ENCODE measurements at places on chromosomes 16 and 17. TPM values are rescaled to one million over a fixed set of nuclear protein-coding genes. Genes with fewer than 3 reads are reported as not detected.

DNA sequence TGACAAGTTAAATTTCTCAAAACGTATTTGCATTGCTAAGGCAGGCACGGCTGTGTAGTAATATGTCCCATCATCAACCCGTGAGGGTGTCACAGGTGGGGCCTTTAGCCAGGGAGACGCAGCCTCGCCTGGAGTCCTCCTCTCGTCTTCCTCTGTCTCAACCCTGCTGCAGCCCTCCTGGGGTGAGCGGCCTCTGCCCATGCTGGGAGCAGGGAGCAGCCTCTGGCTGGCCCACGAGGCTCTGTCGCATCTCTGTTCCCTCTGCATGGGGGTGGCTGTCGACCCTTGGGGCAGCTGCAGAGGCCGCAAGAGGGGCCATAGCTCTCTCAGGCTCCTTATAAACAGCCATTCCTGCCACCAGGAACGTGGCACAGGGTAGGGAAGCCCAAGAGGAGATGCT, 806 bp upstream of the SMIM5 start:
- no peak for DNase-seq

GRCh38 chr17:73197161-73197560, 4.3 kb downstream of the COG1 start:
- DNase-seq, result no peak

GRCh38 chr16:57128771-57129389, 36.5 kb downstream of the CPNE2 start:
- DNase-seq, result no peak

DNA sequence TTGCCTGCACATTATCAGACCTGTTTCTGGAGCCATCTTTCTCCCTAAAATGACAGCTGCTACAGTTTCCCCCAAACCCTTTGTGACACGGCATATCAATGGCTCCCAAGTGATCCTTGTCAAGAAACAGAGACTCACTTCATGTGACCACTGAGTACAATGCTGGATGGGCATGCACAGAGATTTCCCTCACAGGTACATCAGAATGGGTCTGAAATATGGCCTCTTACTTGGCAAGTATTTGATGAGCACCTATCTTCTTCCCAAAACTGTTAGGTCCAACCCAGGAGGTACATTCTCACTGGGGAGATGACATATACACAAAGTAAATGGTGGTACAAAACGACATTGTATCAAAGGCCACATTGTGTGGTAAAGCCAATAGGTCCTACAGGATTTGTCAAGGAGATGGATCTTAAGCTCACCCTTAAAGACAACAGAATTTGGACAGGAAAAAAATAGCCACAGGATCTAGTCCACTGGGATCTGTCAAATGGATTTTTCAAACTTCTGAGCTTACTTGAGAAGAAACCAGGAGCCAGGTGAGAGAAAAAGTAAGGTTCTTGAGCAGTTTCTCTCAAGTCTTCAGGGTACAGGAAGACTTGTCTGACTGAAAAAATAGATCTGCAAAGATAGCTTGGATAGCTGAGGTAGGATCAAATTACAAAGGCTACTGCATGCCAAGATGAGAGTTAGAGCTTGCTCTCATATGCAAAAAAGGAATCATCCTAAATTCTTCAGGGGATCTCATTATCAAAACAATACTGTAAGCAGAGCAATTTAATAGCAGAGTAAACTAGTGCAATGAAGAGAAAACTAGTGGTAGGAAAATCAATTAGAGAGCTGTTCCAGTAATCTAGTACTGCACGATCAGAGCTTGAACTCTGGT, 28.8 kb downstream of the RNF43 start:
- no peak for DNase-seq

GRCh38 chr16:50593410-50594150, 45.4 kb downstream of the NKD1 start:
- DNase-seq, result peak; percentile 71

- DNase-seq, result no peak
These were observed 25.1 kb upstream of the ASIC2 start for GRCh38 chr17:33318241-33318640.

- DNase-seq, result no peak
These were observed 55.3 kb downstream of the TBX4 start for GRCh38 chr17:61507383-61508066.

The CHST4 gene
- 9.9 TPM for total RNA-seq

DNA sequence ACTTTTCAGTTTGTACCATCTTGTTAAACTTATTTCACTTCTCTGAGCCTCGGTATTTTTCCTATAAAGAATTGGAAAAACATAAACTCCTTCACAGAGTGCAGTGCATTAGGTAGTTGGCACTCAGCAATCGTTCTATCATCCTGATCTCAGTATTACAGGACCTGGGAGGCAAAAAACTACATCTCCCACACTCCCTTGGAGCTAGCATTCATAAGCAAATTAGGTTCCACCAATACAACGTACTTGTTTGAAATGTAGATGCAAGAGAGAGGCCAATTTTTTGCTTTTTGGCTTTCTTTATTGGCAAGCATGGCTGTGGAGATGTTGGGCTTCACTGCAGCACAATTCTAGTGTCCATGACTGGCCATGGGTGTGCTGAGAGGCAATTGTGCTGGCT, 285.2 kb downstream of the CA10 start:
- DNase-seq, result no peak

The PPY gene
- not detected for total RNA-seq

- no peak for DNase-seq
These were observed 29.3 kb upstream of the TNFRSF13B start for GRCh38 chr17:17001076-17001777.

DNA sequence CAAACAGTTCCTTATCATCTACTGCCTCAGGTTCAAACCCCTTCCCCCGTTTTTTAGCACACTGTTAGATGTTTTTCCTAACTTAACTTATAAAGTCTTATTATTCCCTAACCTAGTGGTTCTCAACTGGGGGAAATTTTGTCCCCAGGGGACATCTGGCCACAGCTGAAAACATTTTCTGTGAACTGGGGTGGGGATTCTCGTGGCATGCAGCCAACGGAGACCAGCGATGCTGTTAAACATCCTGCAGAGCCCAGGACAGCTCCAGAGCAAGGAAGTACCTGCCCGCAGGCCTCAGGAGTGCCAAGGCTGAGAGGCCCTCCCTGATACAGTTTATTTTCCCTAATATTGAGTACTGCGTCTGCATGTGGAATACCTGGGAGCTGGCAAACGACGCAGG, 24.3 kb downstream of the ZCCHC14 start:
- DNase-seq, result no peak

The SLC6A4 gene
- 0.07 TPM for total RNA-seq

GRCh38 chr17:47700471-47701449, 6.8 kb downstream of the TBKBP1 start:
- DNase-seq, result no peak
